ENCODE measurements at places on chromosomes 3 and 15.

- DNase-seq = no peak
Measured at GRCh38 chr15:28944696-28945300, 59.0 kb downstream of the APBA2 start.

DNA sequence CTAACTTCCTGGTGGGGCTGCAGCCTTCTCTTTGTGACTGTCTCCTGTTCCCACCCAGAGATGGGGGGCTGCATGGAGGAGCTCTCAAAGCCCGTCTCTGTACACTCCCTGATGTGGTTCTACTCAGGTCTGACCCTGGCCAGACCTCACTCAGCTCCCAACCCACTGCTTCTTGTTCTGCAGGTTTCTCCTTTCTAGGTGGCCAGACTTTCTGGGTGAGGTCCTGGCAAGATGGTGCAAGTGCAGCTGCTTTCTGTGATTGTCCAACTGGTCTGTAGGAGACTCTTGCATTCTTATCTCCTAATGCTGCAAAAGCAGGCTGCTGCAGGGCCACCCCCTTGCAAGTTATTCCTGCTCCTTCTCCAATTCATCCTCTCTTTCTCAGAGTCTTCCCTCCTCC is 77.4 kb upstream of the XCR1 start:
- no peak for DNase-seq

DNA sequence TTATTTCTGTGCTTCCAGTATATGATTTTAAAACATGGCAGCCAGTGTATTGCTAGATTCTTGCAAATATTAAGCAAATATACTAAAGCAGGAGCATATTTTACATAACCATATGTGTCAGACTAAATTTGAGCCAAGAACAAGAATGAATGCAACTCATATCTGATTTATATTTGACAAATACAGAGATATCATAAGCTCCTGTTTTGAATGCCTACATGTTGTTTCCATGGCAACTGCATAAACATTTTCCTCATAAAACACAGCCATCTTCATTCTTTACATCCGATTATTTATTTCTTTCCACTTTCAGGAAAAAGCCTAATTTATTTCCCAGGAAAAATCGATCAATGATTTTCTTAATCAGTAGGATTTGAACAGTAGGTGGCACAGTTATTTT is 172.2 kb upstream of the TSPAN3 start:
- no peak for DNase-seq

DNA sequence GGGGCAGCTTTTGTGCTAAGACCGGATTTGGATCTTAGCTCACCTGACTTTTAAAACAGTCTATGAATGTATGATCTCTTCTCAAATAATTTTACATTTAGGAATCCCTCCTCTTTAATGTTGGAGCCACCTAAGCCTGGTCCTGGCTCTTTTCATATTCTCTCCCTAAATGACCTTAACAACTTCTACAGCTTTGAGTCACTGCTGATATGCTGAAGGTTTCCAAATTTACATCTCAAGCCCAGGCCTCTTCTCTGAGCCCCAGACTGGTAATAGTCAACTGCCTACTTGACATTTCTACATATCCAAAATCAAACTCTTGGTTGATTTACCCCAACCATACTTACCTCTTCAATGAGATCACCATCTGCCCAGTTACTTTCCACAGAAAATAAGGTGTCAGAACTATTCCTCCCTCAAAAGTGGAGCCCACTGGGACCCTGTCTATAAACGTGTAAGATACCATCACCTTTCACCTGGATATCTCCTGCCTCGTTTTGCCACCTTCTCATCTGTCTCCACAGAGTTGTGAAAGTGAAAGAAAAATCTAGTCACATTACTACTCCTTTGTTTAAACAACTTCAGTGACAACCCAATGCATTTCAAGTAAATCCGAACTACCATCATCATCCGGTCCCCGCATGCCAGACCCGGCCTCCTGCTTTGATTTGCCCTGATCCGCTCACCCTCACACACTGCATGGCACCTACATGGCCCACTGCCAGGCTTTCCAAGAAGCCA is 48.8 kb downstream of the UBP1 start:
- no peak for DNase-seq

- no peak for DNase-seq
Measured at GRCh38 chr15:98994892-98995291, 12.7 kb downstream of the PGPEP1L start.

All from stimulated activated CD4-positive, alpha-beta T cell treated with anti-CD3 and anti-CD28 coated beads, Interleukin-2, amount 100 ng/mL, for 24 hours (primary cell).